ENCODE measurements at places on chromosomes 5 and 9. TPM values are rescaled to one million over a fixed set of nuclear protein-coding genes. Genes with fewer than 3 reads are reported as not detected.

The LCN9 gene
- total RNA-seq: not detected

The HTR4 gene
- not detected for total RNA-seq

The OR13C9 gene
- total RNA-seq: not detected

The ABLIM3 gene
- 0.43 TPM for total RNA-seq

The RLN2 gene
- total RNA-seq: not detected

The EMB gene
- total RNA-seq: 28.1 TPM

DNA sequence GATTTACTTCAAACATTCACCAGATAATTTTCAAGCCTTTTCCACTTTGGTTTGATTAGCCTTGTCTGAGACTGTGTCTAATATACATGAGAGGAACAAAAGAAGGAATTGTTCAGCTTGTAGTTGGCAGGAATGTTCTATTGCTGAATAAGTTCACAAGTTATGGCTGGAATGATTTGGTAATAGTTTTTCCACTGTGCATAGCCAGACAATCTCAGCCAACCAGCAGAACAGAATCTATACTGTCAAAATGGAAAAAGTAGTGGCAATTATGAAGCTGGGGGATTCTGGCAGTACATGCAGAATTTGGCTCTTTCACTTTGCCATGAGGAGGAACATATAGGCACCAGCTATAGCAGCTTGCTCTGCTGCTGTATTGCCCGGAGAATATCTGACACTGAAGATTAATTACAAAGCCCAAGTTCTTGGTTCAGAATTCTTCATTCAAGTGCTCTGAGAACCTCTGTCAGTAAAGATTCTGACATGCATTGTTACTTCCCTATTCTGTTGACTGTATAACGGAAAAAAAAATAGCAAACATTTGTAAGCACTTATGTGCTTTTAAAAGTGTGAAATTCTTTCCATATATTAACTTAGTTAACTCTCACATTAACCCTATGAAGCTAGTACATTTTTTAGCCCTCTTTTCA is 150.6 kb downstream of the PRR16 start:
- peak; percentile 52 for DNase-seq

DNA sequence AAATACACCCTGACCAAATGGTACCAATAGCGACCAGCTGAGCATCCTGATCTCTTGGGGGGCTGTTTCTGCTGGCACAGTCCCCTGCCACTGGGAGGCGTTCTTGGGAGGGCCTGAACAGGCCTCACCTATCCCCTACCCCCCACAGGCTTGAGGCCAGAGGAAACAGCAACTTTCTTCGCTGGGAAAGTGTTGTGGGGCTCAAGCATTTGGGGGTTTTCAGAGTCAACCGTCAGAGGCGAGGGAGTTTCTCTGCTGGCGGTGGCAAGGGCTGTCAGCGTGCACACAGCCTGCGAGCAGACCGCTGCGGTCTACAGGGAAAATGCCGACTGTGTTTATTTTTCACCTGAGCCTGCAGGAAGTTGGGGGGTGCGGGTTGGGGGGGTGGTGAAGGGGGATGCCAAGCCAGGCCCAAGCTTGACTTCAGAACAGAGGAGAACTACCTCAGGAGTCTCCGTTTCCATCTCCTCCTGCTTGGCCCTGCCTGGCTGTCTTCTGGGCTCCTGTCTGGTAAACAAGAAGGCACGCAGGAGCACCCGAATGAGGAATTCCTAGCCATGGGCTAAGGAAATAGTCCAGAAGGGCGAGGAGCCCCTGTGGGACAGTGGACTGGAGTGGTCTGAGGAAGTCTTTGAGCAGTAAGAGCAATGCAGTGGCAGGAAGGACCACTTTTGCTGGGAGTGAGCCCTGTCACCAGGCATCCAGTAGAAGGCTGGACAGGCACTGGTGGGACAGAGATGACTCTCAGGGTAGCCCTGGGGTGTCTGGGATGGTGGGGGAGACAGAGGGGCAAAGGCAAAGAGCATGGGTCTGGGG is 18.1 kb downstream of the TCF7 start:
- DNase-seq: no peak

GRCh38 chr9:18746631-18747030 is 272.7 kb downstream of the ADAMTSL1 start:
- peak; percentile 34 for DNase-seq

GRCh38 chr5:81525690-81526089 is 131.8 kb upstream of the ACOT12 start:
- no peak for DNase-seq

DNA sequence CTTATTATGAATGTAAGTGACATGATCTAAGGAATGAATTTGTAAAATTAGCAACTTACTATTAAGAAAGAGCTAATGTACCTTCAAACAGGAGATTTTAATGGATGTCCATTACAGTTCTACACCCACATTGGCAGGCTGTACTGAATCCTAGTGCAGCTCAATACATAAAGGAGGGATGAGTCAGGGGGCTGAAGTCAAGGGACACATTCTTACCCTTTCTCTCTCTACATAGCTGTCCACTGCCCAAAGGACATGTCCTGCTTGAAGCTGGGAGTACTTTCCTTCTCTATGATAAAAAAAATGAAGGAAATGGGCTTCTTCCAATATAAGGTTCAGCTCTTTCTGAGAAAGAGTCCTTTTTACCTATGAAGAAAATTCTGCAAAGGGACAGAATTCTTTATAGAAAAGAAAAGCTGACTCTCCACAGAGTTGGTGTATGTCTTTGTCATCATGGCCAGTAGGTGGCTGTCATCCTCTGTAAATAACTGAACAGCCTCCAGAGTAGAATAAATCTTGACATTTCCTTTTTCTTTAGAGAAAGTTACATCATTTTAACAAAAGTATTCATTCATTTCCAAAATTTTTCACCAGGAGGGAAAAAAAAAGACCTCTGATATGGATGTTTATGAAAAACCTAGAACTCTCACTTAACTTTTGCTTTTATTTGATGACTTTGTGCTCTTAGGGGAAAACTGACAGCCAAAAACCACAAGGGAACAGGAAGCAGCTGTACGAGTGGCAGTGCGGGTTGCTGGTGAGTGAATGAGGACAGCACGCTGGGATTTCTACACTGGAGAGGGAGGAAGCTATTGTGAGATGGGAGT is 13.1 kb upstream of the IFNA14 start:
- peak; percentile 45 for DNase-seq

- no peak for DNase-seq
These were observed 116.6 kb downstream of the DROSHA start for GRCh38 chr5:31415009-31415923.

DNA sequence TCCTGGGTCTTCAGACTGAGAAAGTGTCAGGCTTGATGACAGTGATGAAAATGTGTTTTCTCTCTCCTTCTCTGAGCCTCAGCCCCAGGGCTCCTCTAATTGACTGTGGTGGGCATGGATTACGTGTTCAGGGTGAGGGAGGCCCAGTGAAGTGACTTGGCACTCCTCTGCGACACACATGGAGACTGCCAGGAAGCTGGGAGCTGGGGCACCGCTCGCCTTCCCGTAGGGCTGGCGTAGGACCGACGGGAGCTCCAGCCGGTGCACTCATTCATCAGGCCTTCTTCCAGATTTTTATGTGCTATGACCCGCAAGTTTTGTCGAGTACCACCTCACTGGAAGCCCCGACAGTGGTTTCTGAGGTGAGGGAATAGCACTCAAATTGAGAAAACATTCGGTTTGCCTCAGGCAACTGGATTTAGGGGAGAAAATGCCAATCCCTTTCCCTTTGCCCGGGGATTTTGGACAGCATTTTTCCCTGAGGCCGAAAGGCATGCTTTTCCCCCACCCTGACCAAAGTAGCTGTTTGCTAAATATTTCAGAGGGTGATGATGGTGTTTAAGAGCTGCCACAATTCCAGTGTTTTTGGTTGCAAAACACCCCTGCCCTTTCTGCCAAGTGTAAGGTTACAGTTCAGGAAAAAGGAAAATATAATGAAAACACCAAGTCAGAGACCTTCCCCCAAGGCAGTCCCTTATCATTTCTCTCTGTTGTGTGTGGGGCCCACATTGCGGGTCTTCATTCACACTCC is 83.7 kb downstream of the PCSK5 start:
- no peak for DNase-seq

DNA sequence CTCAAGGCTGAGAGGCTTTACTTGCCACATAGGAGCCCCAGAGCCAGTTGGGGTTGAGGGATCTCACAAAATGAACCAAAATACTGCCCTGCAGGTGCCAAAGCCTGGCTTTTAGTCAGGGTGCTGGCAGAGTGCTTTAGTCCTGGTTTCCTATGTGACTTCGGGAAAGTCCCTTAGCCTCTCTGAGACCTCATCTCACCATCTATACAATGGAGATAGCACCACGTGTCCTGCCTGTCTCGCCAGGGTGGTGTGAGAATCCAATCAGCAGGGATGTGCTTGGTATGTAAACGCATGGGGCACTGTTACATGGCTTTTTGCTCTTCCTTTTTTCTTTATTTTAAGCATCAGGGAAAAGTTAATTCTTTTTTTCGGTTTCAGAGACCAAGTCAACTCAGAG is 68.3 kb downstream of the SHB start:
- no peak for DNase-seq

- no peak for DNase-seq
These were observed 278.0 kb downstream of the NTRK2 start for GRCh38 chr9:84947412-84947972.

GRCh38 chr9:93899609-93900435 is 55.3 kb downstream of the BARX1 start:
- no peak for DNase-seq

- DNase-seq: no peak
These were observed 473.7 kb downstream of the ARHGEF28 start for GRCh38 chr5:74099538-74100267.

- peak; percentile 34 for DNase-seq
These were observed 596 bp upstream of the CDC37L1 start for GRCh38 chr9:4678679-4679267.

DNA sequence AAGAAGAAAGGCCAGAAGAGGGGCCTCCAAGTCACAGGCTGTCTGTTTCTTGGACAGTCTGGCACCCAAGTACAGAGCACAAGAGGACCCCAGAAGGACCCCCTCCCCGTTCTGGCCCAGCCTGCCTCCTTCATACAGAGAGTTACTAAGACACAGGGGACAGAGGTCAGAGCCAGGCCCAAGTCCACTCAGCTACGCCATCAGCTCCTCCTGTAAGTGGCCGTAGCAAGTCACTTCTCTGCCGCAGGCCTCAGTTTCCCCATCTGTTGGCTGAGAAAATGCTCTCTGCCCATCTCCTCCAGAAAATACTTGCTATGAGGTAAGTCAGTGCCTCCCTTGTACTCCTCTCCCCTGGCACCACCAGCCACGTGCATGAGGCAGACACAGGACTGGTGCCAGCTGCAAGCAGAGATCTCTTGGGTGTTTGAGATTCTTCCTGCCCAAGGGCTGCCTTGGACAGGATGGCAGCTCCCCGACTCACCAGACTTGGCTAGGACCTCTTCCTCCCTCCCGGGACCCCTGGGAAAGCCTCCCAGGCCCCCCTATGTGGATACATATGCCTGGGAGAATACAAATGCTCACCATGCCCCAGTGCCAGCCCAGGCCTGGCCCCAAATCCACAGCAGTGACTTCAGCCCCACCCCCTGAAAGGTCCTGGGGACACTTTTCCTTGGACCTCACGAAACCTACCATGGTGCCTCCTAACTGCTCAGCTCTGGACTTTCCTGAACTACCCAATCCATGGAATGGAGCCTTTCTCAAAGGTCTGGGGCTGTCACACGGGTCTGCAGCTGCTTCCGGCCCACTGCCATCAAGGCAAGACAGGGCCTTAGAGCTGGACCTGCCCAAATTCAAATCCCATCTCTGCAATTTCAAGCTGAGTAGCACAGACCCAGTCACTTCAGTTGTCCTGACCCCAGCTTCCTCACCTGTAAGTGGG is 5.1 kb downstream of the EEIG1 start:
- DNase-seq: no peak

- no peak for DNase-seq
These were observed 2.0 kb downstream of the CYFIP2 start for GRCh38 chr5:157267761-157268480.

GRCh38 chr9:93267091-93267541 is 83.2 kb downstream of the WNK2 start:
- no peak for DNase-seq

DNA sequence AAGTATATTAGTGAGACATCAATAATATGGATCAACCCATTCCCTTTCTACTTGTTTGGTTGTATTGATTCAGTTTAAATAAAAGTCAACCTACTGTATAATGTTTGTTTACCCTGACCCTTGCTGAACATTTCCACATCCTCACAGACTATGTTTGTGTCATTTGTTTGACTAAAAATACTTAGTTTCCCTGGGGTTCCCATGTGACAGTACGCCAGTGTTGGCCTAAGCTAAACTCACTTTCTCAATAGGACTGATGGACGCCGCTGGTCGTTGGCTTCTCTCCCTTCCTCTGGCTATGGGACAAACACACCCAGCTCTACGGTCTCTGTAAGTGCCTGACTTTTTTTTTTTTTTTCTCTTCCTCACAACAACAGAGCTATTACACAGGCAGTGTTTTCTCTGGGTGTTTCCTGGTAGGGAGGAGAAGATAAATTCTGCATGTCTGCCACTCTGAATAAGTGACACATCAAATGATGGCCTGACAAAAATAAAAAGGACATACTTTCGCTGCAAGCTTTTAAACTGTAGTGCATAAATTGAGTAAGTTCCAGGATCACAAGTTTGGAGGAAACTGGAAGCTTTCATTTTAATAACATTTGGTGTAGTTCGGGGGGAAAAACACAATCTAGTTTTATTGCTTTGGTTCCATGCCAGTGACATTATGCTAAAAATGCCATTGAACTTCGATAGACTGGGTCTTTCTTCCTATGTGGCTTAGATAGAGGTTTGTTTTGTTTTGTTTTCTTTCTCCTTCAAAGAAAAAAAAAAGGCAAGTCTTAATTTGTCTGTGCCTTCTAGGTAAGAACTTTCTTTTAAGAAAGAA is 101.0 kb downstream of the CD180 start:
- DNase-seq: peak; percentile 54

GRCh38 chr5:59275510-59276324 is 617.8 kb downstream of the PDE4D start:
- DNase-seq: peak; percentile 92

GRCh38 chr9:29289365-29289764 is 1716.1 kb upstream of the C9orf72 start:
- DNase-seq: no peak

DNA sequence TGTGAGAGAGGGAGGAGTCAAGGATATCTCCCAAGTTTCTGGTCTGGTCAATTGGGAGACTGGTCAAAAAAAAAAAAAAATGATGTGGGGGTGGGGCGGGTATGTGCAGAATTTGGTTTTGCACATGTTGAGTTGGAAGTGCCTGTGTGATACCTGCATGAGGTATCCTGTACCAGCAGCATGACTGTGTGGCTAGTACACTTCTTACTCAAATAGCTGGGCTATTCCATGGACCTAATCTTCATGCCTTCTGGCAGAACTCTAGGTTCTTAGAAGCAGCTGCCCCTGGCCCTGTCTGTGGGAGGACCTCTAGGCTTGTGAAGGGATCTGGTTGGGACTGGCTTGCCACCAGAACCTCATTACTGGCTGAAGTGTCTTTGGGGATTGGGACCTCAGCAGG is 93.5 kb downstream of the RALGPS1 start:
- no peak for DNase-seq

Data from SK-MEL-5 (cell line).